ENCODE measurements at places on chromosomes 2 and 18.

DNA sequence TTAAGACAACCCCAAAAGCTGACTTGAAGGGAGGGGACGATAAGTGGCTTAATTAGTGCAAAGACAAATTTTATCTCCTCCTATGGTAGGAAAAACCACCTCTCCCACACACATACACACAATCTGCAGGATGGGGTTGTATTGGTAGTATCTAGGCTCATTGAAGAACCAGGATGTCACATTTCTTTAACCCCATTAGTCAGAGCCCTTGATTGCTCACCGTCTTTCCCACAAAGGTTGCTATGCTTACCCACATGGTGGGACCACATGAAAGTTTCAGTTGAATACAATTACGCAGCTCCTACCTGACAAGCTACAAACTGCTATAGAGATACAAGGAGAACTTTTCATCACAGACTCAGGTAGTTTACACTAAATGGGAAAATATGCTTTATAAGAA is 765.0 kb upstream of the CELF4 start:
- no peak for DNase-seq

GRCh38 chr2:134704173-134704572 is 14.6 kb downstream of the TMEM163 start:
- no peak for DNase-seq

GRCh38 chr18:54742120-54742519 is 86.2 kb upstream of the RAB27B start:
- DNase-seq: no peak

- no peak for DNase-seq
These were observed 119.6 kb upstream of the ARL5A start for GRCh38 chr2:151947813-151948165.

GRCh38 chr2:207902821-207903220 is 122.5 kb downstream of the PLEKHM3 start:
- DNase-seq: no peak

- DNase-seq: no peak
These were observed 435.9 kb downstream of the DCDC2C start for GRCh38 chr2:4139316-4139715.
